HFFc6 (cell line): ENCODE measurements at places on chromosomes 11 and 22. TPM values are rescaled to one million over a fixed set of nuclear protein-coding genes. Genes with fewer than 3 reads are reported as not detected.

DNA sequence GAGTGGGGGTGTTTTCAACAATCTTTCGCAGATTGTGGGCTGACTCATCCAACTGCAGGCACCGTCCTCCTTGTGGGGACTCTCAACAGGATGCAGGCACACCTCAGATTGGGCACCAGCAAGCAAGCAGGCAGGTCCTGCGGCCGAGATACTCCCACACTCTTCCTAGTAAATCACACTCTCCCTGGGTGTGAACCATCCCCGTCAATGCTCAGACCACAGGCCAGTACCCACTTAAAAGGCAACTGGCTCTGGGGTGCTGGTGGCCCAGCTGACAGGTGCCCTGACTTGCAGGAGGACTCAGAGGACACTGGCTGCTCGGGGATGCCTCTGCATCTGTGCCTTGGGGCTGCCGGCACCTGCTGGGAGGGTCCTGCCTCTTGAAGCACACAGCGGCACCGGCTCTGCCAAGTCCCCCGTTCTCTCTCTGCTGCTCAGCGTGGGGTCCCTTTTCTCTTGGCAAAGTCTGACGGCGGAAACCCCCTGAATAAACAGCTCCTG, 282.5 kb downstream of the CTTN start:
- DNase-seq: no peak

GRCh38 chr11:17642370-17642769, 77.0 kb upstream of the MYOD1 start:
- no peak for DNase-seq

DNA sequence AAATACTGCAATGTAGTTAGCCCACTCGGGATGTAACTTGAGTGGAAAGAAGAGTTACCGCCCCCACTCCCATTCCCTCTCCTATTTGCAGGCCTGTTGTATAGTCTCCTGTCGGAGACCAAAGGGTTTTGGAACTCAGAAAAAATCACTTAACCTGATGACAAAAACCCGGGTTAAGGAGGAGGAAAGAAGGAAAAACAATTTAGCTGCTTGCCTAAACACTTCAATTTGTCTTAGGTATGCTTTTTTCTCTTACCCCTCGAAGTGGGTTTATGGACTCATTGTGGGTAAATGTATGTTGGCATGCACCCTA, 2.2 kb downstream of the YAP1 start:
- DNase-seq: no peak

DNA sequence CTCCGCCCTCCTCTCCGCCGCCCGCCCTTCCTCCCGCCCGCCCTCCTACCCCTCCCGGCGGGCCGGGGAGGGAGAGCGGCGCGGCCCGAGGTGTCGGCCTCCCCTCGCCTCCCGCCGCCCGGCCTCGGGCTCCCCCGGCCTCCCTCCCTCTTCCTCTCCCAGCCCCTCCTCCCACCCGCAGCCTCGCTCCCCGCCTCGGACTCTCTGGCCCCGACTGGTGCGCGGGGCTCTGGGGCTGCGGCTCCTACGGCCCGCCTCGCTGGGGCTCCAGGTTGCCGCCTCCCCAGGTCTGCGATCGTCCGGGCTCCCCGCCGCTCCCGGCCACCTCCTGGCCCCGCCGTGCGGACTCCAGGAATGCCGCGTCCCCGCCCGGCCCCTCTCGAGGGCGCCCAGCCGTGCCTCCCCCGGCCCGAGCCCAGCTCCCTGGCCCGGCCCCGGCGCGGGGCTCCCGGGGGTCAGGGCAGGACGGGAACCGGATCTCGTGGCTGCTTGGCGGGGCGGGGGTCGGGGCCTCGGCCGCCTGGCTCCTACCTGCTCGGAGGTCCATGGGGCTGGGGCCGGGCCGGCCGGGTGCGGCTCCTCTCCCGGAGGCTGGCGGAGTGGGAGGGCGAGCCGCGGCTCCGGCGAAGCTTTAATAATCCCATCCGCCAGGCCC, at the start of gene CLCF1:
CLCF1 (minus strand) TSS at position 606 of the 655 bp plus-strand sequence; CDS start at position 547, 59 bp downstream.
- no peak for DNase-seq

Gene DDI1
- not detected in 3 replicates for total RNA-seq

Gene AIFM3
- total RNA-seq: 0.17 to 0.27 TPM in 2 of 3 replicates, not detected in the other
